ENCODE measurements at places on chromosomes 6 and 20.

- no peak for DNase-seq
Observed at GRCh38 chr6:147759536-147759935, 251.0 kb downstream of the SAMD5 start.

DNA sequence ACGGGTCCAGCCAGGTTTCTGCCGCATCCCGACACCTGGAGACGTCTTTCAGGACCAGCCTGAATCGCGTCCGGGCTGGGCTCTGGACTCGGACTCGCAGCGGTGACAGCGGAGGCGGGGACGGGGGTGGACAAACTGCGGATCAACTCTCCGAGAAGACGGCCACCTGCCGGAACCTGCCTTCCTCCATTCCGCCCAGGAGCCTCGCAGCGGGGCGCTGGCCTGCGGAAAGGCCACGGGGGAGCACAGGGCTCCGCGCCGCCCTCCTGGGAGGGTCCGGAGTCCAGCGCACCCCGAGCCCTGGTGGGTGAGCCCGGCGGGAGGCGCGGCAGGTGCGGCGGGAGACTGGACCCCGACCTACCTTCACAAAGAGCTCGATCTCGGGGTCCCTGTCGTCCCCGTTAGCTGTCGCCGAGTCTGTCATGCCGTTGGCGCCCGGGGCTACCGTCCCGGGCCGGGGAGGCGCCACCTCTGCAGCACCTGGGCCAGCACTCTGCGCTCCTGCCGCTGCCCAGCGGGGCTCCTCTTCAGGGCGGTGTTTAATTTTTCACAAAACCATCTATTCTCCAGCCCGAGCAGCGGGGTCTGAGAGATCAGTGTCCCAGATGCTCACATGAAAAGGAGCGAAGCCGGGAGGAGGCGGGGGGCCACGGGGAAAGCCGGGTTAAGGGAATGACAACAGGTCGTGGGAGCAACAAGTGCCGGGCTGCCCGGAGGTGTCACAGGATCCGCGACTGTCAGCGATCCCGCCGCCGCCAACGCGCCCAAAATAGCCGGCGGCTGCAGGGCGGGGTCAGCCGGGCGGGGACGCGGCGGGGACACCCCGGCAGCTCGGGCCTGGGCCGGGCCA is at the start of gene CLIC5:
Gene CLIC5 (minus strand): TSS at position 742 of the 850 bp plus-strand sequence. CDS start 318 bp downstream, at position 424.
- no peak for DNase-seq

DNA sequence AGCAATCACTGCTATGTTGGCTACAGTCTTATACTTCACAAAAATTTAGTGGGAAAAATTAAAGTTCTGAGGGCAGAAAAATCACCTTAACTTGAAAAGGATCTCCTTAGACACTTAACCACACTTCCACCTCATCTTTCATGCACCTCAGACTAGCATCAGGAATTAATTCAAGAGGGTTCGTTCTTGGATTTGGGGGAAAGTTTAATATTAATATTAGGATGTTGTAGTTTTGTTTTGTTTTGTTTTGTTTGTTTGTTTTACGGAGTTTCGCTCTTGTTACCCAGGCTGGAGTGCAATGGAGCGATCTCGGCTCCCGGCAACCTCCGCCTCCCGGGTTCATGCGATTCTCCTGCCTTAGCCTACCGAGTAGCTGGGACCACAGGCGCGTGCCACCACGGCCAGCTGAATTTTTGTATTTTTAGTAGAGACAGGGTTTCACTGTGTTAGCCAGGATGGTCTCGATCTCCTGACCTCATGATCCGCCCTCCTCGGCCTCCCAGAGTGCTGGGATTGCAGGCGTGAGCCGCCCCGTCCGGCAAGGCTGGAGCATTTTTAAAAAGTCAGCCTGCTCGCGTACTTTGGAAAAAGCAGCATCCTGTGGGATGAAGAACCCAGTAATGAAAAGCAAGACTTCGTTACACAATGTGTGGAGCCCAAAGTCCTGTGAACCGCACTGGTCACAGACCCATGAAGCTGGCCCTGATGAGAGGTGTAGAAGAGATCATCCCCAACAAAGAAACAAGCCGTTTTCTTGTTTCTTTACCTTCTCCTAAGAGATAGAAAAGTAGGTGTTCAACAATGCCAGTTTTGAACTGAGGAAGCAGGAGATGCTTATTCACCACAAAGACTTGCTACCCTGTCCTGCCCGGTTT is 194.9 kb downstream of the GPX5 start:
- DNase-seq: no peak

DNA sequence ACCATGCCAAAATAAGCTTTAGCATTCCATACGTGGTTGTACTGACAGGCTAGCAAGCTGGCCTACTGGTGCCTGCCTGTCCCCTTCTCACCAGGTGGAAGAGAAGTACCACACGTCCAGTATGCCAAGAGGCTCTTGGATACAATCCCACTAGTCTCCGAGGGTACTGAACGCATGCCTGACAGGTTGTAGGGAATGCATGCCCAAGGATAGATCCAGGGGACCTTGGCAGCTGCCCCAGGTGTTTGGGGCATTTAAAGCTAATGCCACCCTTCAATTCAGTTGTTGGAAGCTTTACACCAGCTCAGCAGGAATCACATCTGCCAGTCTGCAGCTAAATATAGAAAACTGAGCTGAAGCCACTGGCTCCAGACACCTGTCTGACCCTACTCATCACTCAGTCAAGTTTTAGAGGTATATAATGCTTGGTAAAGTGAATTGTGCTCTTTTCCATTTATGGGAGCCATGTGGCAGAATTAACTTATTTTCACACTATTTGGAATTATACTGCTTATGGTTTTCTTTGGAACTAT is 4.9 kb downstream of the TUBB2B start:
- no peak for DNase-seq

GRCh38 chr6:11593096-11593495 is 55.5 kb downstream of the TMEM170B start:
- DNase-seq: no peak

GRCh38 chr6:97497713-97498331 is 214.8 kb upstream of the MMS22L start:
- peak; percentile 90 for DNase-seq

DNA sequence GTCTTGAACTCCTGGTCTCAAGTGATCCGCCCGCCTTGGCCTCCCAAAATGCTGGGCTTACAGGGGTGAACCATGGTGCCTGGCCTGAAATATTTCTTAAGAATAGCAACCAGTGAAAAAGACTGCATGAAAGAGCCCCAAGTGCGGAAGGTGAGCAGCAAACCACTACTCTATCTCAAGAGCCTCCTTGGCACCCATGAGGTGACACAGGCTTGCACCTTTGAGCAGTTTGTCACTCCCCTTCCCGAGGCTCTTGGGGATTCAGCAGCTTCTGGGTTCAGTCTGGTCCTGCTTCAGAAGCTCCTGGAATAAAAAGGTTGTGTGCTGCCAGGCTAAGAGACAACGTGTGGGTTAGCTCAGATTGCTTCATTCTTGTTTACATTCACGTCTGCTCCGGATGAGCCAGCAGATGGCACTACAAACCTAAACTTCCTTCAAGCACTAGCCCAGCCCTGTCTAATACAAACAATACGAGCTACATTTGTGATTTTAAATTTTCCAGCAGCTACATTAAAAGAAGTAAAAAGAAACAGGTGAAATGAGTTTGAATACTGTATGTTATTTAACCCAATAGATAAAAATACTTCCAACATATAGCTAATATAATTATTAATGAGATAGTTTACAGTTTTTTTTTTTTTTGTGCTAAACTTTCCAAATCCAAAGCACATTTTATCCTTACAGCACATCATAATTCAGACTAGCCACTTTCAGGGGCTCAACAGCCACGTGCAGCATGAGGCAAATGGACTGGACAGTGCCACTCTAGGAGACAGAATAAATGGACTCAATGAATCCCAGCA is 46.2 kb downstream of the GJA10 start:
- DNase-seq: peak; percentile 96

DNA sequence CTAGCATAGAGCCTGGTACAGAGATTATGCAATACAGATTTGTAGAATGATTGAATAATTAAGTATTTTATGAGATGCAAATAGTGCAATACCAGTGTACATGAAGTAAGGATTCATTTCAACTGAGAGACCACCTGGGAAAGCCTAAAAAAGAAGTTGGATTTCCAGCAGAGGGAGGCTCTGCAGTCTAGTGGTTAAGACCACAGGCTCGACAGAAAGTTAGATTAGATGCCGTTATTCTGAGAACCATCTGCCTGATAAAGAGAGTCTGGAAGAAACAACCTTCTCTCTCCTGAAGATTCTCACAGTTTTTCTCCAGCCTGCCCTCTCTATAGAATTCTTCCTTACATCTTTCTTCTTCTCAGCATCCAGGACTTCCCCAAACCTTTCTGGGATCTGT is 13.6 kb upstream of the TNFRSF21 start:
- DNase-seq: no peak

GRCh38 chr6:90098001-90098531 is 198.6 kb downstream of the BACH2 start:
- peak; percentile 89 for DNase-seq

DNA sequence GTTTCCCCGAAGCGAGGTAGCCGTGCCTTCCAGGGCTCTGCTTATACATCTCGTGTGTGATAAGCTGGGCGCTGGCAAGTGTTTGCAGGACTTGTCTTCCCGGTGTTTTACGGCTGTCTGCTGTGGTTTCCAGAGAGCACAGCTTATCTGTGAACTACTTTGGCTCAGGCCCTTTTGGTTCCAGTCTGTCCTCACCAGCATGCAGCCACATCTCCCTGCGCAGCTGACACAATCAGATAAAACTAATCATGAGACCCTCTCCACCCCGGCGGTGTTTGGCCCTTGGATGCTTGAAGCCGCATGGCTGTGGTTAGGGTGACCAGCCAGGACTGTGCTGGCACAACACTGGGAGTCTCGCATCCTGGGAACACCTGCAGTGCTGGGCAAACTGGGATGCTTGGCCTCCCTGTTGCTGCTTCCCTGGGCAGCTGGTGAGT is 241.8 kb upstream of the FOXQ1 start:
- no peak for DNase-seq

DNA sequence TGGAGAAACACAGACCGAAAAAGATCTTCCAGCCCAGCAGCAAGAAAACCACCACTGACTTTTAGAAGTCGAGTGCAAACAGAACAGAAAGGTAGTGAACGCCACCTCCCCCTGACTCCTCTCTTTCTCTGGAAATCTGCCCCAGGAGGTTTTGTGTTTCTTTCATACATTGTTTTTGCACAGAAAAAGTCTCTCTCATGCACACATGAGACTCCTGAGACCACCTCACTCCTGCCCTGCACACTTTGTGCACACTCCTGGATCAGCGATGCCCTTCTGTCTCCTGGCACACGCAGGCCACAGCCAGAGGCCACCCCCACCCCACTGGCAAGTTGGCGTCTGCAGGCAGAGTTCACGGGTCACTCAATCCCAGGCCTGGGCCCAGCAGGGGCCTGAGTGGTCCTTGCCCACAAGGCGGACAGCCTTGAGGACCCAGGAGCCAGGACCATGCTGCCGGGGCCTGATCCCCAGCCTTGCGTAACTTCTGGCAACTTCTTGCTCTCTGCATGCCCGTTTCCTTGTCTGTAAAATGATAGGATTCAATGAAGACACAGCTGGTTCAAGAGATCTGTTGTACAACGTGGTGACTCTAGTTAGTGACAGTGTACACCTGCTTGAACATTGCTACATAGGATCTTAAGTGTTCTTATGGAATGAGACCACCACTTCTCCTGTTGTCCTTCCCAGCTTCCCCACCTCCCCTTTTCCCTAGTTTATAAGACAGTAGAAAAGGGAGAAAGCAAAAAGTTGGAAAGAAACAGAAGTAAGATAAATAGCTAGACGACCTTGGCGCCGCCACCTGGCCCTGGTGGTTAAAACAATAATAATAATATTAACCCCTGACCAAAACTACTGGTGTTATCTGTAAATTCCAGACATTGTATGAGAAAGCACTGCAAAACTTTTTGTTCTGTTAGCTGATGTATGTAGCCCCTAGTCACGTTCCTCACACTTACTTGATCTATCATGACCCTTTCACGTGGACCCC is 30.2 kb upstream of the CST7 start:
- peak; percentile 11 for DNase-seq

- DNase-seq: no peak
Observed at GRCh38 chr6:135210632-135211305, 29.7 kb downstream of the MYB start.

DNA sequence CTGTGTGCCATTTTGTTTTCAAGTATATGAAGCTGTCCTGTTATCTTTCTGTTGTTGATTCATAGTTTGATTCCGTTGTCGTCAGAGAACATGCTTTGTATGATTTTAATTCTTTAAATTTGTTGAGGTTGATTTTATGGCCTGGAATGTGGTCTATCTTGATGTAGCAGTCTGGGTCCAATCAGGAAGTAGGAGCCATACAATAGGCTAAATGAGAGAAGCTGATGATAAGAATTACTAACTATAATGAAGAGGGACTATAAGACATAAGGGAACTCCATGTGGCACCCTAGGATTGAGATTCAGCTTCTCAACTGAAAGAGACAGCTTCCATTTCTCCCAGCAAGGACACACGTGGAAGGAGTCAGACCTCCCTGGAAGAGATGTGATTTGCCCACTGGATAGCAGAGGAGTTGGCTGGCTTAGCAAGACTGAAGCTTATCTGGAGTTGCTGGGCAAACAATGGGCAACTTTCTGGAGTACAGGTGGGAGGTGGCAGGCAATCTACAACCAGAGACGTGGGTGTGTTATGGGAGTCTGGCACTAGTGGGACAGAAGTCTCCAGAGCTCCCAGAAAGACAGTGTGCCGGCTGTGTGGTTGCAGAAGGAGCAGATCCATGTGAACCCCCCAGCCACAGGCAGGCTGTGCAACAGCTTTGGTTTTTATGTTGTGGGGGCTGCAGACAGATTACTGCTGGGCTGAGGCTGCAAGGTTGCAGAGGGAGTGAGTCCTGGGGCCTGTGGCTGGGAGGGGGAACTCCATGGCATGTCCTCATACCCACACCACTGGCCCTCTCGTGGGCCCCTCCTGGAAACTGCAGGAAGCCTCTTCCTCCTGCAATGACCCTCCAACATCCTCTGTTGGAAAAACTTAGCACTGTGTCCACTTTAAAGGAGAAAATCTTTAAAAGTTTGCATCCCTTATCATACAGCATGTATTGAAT is 7.1 kb downstream of the ZNF831 start:
- DNase-seq: no peak

- DNase-seq: no peak
Observed at GRCh38 chr6:53033764-53034163, 31.4 kb upstream of the FBXO9 start.

DNA sequence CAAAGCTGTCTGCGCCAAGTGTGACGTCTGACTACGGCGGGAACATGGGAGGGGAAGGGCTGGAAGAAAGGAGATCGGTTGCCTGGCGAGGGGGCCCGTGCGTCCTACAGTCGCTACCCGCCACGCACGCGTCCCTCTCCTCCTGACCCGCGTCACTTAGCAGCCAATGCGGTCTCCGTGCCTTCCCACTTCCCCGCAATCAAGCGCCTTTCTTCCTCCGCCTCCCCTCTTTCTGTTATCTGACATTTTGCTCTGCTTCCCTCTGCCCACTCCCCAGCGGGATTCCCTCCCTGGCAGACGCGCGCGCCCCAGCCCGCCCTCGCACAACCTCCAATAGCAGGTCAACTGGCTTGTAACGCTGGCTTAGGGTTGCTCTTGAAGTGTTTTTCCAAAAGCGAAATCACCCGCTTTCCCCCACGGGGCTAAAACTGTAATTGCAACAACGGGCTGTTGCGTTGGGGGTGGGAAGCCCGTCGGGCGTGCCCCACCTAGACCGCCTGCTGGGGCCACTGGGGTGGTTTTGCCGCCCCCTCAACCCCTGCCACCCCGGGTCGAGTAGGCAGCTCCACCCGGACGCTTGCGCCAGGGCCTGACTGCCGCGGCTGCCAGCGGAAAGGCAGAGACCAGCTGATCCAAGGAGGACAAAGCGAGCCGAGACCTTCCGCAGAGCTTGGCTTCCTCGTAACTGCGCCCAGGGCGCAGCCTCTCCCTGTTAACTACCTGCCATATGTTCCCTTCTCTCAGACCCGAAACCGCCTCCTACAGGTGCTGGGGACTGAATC is 6.2 kb upstream of the SOX4 start:
- DNase-seq: no peak

GRCh38 chr6:20404641-20405032 is 3.0 kb downstream of the E2F3 start:
- no peak for DNase-seq

All from pons (tissue), 1 donor.